ENCODE measurements at places on chromosomes 16 and 17.

- no peak for DNase-seq
These were observed 419.1 kb downstream of the MAF start for GRCh38 chr16:79181419-79181818.

DNA sequence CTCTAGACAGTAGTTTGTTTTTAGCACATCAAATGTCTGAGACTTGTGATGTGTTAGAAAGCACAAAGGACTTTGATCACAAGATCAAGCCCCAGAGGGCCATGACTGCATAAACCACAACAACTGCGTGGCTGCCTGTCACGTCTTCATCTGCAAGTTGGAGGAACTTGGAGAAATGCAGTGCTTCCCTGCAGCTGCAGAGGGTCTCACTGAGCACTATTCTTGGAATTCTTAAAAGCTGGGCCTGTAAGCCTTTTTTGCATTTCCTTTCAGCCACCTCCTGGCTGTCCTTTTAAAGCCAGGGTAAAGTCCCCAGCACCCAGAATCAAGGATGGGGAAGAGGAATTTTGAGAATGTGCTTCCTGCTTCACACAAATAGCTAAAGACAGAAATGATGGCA, 431.3 kb downstream of the MAF start:
- no peak for DNase-seq

- DNase-seq = no peak
These were observed 121.3 kb downstream of the MGAT5B start for GRCh38 chr17:76989519-76989918.

- no peak for DNase-seq
These were observed 3.2 kb downstream of the MPV17L start for GRCh38 chr16:15398618-15399316.

DNA sequence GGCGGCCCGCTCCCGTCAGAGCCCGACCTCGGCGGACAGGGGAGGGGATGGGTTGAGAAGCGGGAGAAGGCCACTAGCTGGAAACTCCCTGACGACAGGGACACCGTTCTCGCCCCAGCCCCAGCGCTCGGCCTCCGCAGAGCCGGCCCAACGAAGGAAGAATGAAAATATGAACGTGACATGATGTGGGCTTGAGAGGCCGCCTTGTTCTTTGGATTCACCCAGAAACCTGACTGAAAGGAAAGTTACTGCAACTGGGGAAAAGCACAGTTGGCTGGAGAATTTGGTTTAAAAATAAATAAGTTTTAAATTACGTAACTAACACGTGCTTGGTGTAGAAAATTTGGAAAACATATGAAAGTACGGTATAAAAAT, 21.1 kb downstream of the NPTX1 start:
- DNase-seq = peak; percentile 65

GRCh38 chr17:56978441-56979090, 635 bp downstream of the SCPEP1 start:
- DNase-seq = no peak

DNA sequence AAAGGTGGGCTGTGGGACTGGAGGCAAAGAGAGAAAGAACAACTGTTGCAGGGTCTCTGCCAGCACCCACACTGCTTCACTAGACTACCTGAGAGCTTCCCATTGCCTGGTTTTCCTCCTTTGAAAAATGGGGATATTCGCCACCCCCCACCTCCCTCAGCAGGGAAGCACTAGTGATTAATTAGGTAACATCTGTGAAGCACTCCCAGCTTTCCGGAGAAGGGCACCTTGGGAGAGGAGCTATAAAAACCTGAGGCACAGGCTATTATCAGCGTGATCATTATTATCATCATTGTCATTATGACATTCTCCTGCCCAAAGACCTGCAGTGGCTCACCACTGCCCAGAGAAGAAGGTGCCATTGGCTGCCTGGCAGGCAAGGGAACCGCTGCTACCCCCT, 83.5 kb downstream of the XYLT1 start:
- DNase-seq = no peak

- DNase-seq = no peak
These were observed 46.7 kb downstream of the MYOCD start for GRCh38 chr17:12712415-12712814.

DNA sequence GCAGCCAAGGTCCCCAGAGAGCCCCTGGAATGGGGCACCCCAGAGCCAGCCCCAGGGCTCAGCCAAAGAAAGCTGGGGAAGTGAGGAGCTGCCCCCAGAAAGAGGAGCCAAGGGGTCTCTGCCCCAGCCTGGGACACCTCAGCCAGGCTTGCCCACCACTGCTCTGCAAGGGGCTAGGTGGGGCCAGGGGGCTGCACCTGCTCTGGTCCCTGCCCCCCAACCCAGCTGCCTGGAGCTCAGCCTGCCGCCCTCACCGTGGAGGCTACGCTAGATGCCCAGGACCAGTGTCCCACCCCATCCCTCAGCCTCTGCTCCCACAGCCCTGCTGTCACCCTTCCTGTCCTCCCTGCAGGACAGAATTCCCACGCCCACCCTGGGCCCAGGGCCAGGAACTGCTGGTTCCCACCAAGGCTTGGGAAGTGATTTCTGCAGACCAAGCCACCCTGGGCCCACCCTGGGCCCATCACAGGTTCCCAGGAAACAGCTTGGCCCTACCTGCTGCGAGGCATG, 28.1 kb upstream of the KRT17 start:
- no peak for DNase-seq

GRCh38 chr17:29135464-29135863, 44.7 kb downstream of the MYO18A start:
- no peak for DNase-seq

DNA sequence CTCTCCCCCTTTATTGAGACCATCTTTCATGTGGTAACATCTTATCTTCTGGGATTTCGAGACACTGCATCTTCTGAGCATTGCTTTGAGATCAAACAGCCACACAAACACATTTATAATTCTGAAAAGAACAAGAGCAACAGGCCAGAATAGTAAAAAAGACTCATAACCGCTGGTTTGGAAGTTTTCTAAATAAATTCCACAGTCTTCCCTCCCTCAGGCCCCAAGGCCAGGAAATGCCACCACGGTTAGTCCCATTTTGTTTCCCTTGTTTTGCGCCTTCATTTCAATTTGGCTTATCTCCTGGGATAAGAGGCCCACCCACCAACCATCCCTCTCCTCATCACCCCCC, 25.3 kb downstream of the LITAF start:
- no peak for DNase-seq

- DNase-seq = no peak
These were observed 115.1 kb upstream of the SDK2 start for GRCh38 chr17:73759324-73759723.

DNA sequence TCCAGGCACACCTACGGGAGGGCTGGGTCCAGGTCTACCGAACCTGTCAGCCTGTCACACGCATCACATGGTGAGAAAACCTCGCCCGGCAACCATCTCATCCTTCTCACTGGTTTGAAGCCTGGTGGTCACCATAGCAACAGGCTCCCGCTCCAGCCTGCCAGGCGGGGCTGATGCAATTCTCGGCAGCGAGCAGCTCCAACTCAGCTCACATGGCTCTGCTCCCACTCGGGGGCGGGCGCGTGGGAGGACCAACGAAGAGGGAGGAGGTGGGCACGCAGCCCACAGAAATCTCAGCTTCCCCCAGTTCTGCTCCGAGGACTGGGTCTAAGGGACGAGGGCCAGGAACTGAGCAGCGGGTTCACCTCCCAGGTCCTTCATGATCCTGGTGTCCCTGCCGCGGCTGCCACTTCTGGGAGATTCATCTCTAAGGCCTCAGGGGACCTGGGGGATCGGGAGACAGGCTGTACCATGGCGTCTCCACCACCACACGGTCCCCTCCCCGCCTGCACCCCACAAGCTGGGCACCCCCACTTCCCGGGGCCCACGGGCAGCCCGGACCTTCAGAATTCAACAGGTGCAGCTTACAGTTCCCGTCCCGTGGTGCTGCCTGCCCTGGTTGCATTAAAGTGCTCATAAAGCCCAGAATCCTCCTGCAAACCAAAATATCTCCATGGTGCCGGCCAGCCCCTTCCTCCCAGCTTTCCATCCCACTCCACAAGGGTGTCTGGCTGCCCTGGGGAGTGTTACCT, 25.8 kb downstream of the ABR start:
- no peak for DNase-seq

GRCh38 chr17:62611292-62611691, 16.2 kb upstream of the MRC2 start:
- DNase-seq = no peak

DNA sequence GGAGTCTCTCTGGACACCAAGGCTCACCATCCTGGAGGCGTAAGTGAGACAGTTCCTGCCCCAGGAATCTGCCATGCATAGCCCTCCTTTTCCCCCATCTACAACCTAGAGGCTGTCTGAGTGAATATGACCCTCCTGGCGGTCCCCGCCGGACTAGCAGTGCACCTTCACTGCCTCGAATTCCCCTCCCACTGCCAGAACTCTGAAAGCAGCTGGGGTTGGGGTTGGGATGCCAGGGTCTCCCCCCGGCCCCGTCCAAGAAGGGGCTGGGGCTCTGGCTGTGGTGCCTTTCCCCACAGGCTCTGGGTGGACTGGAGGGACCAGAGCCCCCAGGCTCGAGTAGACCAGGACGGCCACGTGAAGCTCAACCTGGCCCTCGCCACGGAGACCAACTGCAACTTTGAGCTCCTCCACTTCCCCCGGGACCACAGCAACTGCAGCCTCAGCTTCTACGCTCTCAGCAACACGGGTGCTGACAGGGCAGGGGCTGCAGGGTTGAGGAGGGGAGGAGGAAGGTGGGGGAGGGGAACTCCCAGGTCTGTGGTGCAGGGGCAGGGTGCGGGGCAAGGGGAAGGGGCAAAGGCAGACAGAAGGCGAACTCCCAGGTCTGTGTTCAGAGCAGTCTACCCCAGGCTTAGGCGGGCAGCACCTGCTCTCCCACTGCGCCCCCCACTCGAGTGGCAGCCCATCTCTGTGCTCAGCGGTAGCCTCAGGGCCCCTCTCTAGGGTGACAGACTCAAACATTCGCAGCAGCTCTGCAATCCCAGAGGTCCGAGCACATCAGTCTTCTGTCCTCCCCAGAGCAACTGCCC, 1.2 kb downstream of the ZACN start:
- DNase-seq = peak; percentile 37

DNA sequence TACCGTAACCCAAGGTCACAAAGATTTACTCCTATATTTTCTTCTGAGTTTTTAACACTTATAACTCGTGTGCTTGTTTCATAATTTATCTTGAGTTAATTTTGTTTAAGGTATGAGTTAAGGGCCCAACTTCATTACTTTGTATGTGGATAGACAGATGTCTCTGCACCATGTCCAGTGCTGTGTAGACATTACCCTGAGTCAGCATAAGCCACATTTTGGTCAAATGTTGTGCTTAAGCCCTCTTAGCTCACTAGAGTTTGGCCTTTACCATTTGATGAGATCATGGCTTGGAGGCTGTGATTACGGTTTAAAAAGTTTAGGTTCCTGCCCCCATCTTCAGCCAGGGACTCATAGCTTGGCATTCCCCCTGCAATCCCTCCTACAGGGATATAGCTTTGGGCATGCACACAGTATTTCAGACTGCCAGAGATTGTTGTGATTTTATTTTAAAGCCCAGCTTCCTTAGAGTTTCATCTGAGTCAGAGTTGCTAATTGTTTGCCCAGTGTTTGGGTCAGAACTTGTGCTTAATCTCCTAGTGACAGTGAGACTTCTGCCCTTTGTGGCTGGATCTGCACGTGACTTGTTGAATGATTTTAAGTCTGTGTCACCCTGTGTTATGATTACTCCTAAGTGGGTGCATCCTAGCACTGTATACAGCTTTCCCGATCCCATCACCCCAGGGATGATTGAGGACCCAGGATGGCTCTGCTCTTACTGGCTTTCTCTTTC, 393.1 kb downstream of the CNTNAP4 start:
- DNase-seq = no peak

DNA sequence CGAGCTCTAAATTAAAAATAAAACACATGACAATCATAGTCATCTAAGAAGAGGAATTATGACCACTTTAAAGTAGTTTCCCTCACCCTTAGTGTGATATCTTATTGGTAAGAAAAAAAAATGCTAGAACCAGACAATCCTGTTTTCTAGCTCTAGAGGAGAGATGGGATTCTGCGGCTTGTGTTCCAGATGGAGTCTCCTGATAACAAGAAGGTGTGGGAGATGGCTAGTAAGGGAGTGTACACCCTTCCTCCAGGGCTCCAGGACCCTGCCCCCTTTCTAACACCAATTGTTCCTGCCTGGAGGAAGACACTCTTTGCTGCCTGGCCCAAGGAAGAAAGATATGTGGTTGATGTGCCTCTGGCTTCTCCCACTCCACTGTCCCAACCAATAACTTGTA, 68.8 kb upstream of the FBXO47 start:
- no peak for DNase-seq

DNA sequence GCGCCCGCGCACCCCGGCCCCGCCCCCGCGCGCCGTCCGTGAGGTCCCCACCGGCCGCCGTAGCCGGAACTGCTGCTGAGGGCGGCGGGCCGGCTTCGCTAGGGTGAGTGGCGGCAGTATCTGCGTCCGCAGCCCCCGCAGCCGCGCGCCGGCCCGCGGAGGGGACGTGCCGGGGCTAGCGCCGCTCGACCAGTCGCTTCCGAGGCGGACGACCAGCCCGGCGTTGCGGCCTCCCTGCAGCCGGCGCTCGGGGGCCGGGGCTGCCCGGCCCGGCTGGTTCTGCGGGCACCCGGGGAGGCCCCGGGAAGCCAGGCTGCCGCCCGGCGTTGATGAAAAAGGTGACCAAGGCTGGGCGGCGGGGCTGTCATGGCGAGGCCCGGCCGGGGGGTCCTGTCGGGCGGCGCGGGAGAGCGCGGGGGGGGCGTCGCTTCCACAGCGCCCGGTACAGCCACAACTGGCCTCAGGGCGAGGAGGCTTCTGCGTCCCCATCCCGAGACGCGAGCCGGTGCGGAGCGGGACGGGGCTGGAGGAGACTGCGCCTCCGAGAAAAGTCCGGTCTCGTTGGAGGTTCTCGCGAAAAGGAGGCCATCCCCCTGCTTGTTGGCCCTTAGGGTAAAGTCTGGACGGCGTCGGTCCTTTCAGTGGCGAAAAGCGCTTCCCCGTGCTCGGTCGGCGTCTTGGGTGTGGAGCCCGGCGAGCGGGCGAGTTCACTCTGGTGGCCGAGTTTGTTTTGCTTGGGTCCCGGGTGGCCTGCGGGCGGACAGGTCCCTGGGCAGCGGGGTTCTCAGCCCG, at the start of gene CRAMP1:
CRAMP1 (plus strand) TSS at position 41 of the 792 bp plus-strand sequence. CDS start 2,280 bp downstream, outside the sequence.
- peak; percentile 35 for DNase-seq

GRCh38 chr17:17119533-17119932, 77.3 kb downstream of the MPRIP start:
- DNase-seq = peak; percentile 77

DNA sequence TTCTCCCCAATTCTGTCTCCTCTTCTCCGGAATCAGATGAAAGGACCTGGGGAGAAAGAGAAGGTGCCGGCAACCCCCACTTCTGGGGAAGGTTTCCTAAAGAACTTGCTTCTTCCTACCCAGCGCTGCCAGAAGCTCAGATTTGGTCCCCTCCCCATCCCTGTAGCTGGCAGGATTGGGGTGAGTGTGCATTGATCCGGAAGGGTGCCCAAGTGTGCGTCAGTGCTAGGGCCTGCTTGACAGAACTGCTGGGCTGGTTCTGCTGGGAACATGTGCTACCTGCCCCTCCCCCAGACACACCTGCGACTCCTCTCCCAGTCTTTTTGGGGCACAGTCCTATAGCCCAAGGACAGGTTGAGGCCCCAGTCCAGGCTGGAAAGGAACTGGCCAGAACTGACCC, 3.3 kb downstream of the ARL4D start:
- DNase-seq = no peak
